NCI-H1436 (cell line): ENCODE measurements at places on chromosomes 13 and 19.
A peak's percentile ranks its signal among the peaks of the same experiment; 100 is the strongest.

DNA sequence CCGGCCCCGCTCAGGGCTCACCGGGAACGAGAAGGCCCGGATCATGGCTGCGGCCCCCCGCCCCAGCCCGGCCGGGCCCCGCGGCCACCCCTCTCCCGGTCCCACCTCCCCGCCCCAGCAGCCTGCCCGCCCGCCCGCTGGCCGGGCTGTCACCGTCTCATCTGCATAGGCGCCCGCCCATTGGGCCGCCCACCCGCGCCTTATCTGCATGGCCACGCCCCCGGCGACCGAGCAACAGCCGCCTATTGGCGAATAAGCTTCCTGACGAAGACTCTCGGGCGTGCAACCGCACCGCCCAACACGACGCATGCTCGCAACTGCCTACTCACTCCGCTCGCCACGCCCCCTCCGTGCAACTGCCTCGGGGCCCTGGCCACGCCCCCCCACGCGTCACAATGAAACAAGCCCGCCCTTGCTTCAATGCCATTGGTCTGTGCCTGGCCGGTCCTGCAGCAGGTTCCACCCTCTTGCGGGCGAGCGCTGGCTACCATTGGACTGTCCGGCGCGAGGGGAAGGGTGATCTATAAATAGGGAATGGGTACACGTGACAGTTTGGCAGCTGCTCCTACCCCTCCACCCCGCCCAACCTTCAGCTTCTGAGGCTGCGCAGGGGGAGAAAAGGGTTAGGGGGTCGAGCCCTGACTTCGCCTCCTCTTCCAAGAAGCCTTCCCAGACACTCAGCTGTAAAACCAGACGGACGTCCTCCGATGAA is at the start of gene DACT3:
Gene DACT3 (minus strand): TSS at position 163 of the 712 bp plus-strand sequence. CDS start 118 bp downstream, at position 45.
- DNase-seq: peak; percentile 100

DNA sequence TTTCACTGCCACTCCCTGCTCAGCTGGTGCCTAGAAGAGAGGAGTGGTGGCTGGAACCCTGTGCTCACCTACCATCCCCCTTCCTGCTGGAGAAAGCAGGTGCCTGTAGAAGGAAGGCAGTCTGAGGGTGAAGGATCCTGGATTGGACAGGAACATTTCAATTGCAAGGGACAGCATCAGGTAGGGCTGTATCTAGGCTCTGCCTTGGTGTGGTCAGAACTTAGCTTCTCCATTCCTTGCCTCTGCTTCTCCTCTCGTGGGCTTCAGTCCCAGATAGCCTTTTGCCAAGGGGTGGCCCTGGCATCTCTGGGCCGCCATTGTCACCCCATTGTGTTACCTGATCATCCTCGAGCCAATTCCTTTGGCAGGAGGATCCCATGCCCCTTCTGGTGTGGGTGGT is 73.2 kb upstream of the KCTD15 start:
- DNase-seq: no peak

DNA sequence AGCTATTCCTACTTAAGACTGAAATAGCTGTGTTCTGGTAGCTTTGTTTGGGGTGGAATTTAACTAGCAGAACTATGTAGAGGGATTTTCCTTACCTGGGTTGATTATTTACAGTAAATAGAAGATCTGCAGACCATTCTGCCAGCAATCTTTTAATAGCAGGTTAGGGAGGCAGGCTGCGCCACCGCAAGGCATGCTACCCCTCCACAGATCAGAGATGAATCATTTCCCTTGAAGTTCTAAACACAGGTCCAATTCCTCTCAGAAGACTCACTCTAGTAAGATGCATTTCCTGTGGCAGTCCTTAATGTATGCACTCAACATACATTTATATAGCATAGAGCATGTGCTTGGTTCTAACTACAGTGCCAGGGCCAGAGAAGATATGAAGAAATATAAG is 109.0 kb downstream of the TNFRSF19 start:
- no peak for DNase-seq

DNA sequence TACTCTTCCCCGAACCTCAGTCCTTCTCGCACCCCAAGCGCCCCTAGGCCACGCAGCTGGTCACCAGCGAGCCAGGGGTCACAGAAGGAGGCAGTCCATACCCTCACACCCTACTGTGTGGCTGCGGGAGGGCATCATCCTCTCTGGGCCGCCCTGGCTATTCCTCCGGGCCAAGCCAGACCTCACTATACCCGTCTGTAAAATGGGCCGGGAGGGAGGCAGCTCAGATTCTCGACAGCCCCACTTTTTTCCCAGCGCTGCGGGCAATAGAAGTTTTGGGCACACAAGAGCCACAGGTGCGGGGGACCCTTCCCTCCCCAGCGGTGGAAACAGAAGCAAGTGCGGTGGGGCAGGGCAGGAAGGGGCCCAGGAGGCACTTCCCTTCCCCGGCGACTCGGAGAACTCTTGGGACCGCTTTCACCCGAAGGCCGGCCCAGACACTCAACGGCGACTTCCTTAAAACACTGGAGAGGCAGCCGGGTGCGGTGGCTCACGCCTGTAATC is 5.6 kb upstream of the ARRDC2 start:
- DNase-seq: no peak

DNA sequence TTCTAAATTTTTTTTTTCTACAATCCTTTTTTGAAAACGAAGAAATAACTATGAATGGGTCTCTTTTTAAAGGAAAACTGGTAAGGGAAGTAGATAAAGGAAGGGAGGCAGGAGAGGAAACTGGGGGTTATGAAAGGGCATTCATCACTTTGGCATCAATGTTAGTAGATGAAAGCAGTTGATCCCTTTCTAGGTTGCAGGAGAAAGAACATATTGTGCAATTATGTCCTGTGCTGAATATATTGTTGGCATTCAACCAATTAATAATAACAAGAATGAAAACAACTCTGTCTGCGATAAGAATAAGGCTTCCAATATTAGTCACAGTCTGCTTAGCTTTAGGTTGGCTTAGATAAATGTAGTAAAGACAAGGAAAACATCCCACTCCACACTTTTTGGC is 796.8 kb upstream of the KLHL1 start:
- no peak for DNase-seq

GRCh38 chr19:51398096-51398704 is 7.8 kb upstream of the C19orf84 start:
- DNase-seq: peak; percentile 18

GRCh38 chr19:40741527-40742390 is 8.5 kb downstream of the ACTMAP start:
- no peak for DNase-seq

GRCh38 chr19:47075941-47076340 is 27.5 kb upstream of the TMEM160 start:
- no peak for DNase-seq

DNA sequence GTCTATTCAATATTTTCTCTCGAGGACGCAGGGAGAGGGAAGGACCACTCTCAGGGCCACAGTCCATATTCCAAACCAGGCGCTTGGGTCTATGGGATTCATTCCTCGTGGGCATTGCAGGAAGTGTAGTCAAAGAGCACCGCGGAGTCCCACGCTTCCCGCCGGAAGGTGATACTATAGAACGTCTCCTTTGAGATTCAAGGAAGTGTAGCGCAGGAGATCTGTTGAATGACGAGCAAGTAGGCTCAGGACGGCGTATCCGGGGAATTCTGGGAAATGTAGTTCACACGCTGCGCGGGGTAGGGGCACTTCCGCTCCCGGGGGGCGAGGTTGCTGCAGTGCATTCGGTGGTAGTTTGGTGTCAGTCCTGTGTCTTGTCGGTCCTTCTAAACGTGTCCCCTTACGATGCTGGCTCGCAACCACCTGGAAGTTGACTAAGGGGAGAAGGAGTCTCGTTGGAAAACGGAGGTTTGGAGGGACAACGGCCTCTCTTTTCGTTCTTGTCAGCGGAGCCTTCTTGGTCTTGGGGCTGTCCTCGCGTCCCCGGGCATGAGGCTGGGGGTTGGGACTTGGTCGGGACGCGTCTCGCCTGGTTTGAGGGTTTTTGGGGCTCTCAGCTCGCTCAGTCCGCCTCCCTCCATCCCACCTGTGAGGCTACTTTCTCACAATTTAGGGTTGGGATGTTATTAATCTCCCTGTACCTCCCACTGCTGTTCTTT is at the start of gene ZNF284:
Gene ZNF284 (plus strand): TSS at position 336 of the 719 bp plus-strand sequence. CDS start 4,231 bp downstream, outside the sequence.
- DNase-seq: peak; percentile 82

DNA sequence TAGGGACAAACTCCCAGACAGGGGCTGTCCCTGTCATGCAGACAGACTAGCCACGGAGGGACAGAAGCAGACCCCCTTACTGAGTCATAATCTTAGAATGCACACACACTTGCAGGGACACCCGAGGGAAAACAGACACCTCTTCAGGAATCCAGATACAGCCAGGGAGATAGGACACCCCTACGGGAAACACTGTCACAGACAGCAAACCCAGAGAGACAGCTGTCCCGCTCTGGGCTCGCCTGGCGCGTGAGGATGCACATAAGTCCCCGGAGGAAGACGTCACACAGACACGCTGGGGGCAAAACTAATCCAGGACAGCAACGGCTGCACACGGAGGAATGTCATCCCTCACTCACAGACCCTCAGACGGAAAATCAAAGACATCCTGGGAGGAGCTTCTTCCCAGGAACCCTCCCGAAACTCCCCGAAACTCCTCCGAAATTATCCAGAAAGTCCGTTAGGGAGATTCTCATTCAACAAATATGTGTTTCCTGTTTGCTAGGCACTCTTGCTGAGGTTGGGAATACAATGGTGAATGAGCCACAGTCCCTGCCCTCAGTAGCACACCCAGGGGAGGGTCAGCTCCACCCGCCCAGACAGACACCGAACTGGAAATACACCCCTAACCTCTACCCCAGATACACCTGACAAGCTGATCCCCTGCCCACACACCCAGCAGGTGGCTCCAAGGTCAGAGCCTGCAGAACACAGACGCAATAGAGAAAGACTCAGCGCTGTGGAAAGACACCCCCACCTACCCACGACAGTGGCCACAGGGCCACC is 15.2 kb upstream of the TOMM40 start:
- DNase-seq: no peak

DNA sequence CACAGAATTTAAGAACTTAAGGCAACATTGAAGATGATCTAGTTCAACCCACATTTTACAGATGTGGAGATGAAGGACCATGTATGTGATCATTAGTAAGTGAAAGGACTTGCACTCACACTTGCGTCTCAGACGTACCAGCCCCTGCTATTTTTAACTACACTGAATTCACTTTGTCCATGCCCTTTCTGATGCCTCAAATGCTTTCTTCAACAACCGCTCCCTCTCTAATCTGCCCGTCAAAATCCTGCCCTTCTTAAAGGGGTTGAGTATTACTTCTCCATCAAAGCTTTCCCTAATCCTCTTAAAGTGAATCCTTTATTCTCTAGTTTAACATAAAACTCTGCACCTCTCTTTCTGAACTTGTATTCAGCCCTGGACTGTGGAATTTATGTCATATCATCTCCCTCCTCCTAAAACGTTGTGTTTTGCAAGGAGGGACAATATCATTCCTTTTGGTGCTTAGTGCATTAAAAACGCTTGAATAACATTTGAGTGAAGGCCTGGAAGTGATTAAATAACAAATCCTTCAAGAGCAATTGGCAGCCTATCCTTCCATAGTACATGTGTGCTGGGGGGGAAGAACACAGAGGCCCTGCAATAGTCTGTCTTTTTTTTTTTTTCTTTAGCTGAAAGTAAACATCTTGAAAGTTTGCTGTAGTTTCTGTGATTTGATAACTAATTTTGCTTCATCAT is 493.3 kb downstream of the LMO7 start:
- no peak for DNase-seq

- no peak for DNase-seq
Observed at GRCh38 chr19:1569997-1570396, 1.9 kb upstream of the MEX3D start.

GRCh38 chr19:8143041-8143440 is 6.4 kb downstream of the FBN3 start:
- DNase-seq: no peak

DNA sequence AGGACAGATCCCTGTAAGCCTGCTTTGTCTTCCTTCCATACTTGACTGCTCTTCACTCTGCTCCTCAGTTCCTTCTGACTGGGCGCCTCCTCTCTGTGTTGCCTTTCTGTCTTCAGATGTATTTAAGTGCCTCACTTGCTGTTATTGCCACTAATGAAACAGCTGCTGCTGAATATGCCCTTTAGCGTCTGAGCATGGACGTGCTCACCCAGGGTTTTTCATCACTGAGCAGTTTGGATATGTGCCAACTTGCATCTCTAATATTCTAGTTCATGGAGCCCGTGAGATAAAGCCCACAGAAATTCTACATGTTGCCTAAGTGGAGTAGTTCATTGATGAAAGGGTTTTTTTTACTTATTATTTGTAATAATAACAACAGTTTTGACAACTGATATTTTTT is 198.2 kb downstream of the MYO16 start:
- DNase-seq: no peak

DNA sequence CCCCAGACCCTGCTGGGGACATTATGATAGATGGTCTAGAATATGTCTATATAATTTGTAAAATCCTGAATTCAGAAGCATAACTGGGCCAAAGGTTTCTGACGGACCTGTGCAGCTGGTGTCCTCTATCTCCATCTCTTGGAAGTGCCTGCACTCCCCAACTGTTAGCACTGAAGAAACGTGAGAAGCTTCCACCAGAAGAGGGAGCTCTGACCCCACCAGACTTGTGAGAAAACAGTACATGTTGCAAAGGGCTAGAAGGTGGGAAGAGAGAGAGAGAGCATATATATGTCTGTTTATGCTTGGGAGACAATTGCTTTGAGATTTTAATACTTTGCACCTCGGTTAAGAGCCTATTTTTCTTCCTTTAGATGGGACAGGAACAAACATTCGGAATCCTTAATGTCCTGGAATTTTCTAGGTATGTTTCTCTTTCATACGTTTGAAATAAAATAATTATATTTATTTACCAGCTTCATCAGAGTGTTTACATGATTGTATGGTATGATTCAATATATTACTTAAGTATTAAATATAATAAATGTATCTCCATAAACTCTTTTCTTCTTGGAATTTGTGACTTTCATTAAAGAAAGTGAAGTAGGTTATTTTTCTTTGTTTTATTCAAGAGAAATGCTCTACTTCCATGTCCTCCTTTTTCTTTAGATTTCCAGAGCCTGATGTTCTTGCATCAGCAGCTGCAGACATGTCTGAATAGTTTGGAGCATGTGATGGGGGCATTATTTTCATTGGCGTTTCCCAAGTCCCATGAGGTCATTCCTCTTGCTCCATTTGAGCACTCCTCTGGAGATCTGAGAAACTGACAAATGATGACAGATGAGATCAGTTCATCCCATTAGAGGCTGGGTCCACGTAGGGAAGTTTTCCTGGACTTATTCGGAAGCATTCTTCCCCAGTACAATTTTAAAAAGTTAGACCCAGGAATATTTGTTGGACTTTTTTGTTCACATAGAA is 202.9 kb downstream of the ATP8A2 start:
- DNase-seq: peak; percentile 52

DNA sequence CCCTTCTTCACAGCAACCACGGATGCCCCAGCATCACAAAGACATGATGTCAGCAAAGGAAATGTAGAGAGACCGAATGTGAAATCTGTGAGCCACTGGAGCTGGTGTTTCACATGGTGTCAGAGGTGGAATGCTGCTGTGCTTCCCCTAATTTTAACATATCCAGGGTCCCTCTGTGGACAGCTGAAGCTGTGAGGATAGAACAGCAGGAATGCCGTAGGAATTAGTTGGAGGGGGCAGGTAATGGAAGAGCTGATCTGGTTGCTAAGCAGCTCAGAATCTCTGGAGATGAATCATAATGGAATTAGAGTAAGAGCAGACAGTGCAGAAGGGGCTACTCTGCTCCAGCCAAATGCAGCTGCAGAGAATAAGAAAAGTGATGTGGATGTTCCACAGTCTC is 68.9 kb upstream of the ZNF835 start:
- no peak for DNase-seq
